ENCODE measurements at places on chromosomes 5 and 9.

DNA sequence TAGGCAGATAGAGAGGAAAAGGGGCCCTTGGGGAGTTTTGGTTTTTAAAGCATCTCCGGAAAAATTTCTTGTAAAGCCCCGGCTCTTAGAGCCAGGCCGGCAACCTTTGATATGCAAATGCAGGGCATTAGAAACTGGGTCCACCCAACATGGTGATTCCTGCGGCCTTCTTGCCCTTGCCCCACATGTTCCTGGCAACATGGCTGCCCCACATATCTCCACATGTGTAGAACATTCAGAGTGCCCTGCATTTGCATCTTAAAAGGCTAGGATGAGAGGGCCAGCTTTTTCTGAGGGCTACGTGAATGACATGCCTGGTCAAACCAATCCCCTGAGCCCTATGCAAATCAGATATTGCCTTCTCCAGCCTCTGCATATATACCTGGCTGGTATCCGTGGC, 5.0 kb upstream of the SNAPC3 start:
- no peak for DNase-seq

DNA sequence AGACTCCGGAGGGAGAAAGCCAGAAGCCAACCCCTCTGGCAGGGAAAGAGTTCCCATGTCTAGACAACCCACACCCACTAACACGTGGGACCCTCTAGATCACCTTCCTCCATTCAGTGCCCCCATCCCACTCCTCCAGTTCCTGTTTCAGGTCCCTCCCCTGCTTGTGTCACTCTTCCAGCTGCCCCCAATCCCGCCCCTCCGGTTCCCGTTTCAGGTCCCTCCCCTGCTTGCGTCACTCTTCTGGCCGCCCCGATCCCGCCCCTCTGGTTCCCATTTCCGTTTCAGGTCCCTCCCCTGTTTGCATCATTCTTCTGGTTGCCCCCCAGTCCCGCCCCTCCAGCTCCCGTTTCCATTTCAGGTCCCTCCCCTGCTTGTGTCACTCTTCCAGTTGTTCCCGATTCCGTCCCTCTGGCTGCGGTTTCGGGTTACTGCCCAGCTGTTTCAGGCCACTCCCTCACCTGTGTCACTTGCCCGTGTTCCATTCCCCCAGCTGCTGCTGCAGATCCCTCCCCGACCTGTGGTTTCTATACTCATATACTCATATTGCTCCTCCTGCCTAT, 64.8 kb upstream of the RANBP6 start:
- DNase-seq, result peak; percentile 55

- DNase-seq, result no peak
Observed at GRCh38 chr5:10467281-10468198, 25.9 kb downstream of the ROPN1L start.

DNA sequence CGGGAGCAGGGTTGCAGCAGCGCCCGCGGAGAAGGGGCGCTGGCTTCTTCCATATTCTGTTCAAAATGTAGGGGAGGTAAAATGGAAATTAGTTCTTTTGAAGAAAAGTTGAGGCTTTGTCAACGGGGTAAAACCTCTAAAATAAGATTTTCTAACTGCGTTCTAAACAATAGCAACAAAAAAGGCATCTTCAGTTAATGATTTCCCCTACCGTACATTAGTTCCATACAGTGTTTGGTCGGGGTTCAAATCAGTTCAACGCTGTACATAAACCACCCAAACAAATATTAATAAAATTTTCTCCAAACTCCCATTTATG, 343 bp upstream of the FANCC start:
- DNase-seq, result no peak

DNA sequence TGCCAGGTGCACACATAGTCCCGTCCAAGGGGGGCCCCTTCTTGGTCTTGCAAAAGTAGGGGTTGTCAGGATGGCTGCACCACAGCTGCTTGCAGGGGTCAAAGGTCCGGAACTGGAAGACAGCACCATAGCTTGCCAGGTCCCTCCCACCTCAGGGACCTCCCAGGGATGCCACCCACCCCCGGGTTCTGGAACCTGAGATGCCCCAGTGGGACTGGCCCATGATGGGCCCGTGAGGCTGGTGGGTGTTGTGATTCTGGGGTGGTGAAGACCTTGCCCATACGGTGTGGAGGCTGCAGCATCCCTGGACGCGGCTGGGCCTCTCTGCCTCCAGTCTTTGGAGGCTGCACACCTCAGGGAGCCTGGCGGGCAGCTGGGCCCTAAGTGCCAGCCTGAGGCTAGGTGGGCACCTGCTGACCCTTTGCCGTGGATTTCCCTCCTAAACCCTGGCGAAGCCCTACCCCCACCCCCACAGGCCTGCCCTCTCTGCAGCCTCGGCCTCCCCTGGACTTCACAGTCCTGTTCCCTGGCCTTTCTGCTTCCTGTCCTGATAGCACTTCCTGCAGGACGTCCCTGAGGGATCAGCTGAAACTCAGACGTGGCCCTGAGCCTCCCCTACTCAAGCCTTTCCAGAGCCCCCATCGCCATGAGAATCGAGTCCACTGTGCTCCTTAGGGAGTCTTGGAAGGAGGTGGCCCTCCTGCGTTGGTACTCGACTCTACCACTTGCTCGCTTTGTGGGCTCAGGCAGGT, 92.1 kb downstream of the ZNF354C start:
- no peak for DNase-seq

DNA sequence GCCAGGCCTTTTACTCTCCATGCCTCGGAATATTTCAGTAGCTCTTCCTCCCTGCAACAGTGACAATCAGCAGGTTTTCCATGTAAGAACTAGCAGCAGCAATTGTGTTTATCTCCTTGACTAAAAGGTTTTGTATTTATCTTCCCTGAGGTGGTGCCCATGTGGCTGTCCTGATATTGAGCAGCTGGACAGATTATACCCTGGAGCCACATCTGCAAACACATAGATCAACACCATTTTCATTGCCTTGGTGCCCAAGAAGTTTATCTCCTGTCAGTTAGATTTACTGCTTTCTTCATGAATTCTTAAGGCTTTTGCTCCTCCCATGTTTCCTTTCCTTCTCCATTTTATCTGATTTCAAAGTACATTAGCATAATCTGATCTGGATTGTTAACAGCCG, 378.4 kb downstream of the SPATA31D1 start:
- DNase-seq, result no peak

DNA sequence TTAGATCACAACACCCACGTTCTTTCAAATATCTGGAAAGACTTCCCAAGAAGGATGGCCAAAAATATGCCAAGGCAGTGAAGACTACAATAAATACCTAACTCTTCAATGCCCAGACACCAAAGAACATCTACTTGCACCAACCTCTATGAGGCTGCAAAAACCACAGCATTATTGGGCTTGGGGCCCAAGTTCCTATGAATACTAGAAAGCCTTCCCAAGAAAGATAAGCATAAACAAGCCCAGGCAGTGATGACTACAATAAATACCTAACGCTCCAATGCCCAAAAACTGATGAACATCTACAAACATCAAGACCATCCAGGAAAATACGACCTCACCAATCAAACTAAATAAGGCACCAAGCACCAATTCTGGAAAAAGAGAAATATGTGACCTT, 41.3 kb downstream of the AP3B1 start:
- no peak for DNase-seq

GRCh38 chr9:133252301-133253020, 22.5 kb downstream of the ABO start:
- DNase-seq, result no peak

- no peak for DNase-seq
Observed at GRCh38 chr5:76021936-76022584, 61.1 kb upstream of the SV2C start.

DNA sequence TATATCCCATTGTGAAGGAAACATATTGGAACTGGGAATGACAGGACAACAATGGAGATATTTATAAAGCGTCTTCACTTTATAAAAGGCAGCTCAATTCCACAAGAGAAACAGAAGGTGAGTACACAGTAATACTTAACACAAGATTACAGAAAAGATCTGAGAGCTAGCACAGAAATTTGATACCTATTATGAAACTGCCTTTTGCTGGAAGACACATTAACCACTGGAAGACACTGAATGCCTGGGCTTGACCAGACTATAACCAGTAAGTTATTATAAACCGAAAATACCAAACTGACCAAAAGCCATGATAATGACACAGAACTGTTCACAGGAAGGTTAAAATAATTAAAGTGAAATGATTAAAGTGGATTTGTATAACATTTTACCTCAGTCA, 195.4 kb downstream of the NR2F1-AS1 start:
- no peak for DNase-seq

DNA sequence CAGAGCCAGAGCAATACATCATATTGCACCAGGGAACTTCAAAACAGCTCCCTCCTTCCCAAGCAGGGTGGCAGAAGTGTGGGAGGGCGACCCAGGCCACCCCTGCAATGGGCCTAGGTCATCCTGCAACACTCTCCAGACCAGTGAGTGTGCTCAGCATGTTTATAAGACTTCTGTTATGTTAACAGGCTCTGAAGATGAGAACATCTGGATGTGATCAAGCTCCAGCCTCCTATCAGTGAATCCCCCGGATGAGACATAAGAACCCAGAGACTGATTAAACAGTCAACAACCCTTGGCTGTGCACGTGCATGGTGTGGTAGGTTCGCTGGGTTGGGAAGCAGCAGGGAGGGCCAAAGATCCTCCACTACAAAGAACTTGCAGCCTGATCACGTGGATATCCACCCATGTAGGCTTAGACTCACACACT, 63.3 kb downstream of the ABCA1 start:
- no peak for DNase-seq
